Left kidney (tissue), 8 donors: ENCODE measurements at places on chromosomes 1 and 21.
A peak's percentile ranks its signal among the peaks of the same experiment; 100 is the strongest.

DNA sequence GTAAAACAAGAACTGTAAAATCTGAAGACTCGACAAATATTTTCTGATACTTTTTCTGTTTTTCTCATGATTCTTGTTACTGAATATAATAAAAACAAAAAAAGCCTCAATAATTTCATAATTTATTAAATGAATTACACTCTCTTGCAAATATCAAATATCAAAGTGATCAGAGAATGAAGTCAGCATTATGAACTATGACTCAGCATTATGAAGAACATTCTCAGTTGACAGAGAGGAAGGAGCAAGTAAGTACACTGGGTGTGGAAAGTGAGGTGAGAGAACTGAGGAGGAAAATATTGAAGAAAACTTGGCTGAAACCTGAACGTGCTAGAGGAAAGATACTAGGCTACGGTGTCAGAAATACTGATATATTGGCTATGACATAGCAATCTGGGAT, 529.5 kb downstream of the KCNT2 start:
- no peak for DNase-seq

DNA sequence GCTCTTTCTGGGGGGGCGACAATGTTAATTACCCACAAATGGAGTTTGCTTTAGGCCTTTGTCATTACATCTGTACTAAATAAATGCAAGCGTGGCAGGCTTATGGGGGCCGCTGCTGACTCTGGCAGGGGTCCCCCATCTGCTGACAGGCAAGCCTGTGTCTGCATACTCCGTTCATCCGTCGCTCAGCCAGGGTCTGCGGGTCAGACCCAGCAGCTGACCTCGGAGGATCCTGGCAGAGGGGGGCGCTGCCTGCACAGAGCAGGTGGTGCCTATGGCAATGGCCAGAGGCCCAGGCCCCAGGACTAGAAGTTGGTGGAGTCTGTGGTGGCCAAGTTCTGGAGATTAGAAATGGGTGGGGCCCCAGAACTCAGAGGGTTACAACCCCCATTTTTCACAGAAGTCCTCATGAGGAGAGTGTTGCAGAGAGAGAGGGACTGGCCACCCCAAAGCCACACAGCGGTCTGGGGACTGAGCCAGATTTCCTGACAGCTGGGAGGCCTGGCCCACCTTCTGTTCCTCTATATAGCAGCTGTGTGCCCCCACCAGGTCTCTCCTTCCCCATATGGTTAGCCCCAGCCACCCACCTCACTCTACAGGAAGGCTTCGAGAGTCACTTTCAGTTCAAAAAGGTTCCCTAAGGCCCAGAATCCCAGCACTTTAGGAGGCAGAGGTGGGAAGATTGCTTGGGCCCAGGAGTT, 31.0 kb downstream of the TTC39A start:
- DNase-seq: no peak

GRCh38 chr1:30908696-30909364, at the start of gene SDC3:
Gene SDC3 (minus strand): TSS chr1:30908758. CDS start chr1:30908586, 172 bp downstream.
- no peak for DNase-seq

GRCh38 chr1:2290595-2291510, 62.7 kb downstream of the SKI start:
- DNase-seq: no peak

DNA sequence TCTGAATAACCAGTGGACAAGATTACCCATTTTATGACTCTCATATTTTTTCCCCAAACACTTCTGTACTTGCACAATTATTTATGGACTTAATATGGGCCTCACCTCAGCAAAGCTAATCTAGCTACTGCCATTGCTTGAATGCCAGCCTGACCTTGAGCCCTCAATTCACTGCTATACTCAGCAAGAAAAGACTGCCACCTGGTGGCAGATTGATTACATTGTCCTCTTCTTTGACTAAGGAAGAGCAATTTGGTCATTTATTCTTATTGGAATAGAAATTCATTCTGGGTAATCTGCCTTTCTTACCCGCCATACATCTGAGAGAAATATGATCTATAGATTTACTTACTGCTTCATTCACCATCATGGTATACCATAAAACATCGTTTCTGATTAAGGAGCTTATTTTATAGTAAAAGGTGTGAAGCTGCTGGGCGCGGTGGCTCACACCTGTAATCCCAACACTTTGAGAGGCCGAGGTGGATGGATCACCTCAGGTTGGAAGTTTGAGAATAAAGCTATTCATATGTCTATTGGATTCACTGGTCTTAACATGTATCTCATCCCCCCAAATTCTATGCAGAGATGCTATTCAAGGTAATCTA, 32.9 kb upstream of the DIPK1A start:
- peak; percentile 87 for DNase-seq
